ENCODE measurements at places on chromosomes 3 and 15.

- DNase-seq = no peak
Observed at GRCh38 chr3:174397848-174398247, 461.3 kb upstream of the NAALADL2 start.

DNA sequence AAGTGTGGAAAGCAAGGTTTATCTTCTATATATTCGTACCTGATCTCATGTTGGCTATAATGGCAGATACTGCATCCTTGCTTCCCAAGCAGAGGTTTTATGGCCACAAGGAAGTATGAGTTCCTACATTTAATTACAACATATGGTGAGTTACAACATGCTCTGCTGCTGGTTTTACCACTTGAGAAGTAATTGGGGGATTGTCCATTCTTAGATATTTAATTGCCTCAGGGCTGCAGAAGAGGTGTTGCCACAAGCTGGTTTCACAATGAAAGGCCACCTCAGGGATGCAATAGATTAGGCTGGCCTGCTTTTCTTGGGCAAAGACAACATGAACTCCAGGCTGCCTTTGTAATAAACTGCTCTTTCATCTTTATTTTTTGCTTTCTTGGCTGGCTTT, 48.6 kb downstream of the RAP2B start:
- no peak for DNase-seq

DNA sequence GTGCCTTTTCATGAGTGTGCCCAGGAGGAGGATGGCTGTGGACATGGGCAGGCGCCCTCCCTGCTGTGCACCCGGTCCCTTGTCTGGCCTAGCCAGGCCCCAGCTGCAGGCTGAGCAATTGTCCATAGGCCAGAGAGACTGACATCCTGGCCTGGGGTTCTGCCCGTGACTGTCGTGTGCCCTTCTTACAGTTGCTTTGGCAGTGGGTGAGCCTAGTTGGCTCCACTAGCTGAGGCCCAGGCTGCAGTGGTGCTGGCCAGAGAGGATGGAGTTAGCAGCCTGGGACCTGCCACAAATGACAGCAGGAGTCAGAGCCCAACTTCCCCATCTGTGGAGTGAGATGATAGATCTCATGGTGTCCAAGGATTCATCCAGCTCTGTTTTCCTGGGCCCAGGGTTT, 9.0 kb upstream of the CHRNB4 start:
- no peak for DNase-seq

GRCh38 chr3:184148076-184148475, 7.1 kb upstream of the DVL3 start:
- DNase-seq = no peak

- no peak for DNase-seq
Observed at GRCh38 chr3:190697901-190698300, 164.6 kb downstream of the GMNC start.

DNA sequence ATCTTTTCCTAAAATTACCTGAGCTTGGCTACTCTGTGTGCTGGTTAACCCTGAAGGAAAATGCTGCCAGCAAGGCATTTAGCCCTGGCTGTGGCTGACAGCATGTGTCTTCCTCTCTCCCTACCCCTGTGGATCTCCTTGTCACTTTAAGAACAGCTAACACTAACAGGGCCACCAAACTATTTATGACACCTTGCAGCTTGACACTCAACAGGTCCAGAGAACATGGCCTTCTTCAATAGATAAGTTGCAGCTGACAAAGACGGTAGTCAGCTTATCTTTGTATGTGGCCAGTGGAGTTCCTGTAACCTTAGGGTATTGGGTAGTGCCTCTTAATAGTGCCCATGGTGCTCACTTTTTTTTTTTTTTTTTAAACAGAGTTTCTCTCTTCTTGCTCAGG, 32.0 kb upstream of the COPB2 start:
- DNase-seq = no peak
